ENCODE measurements at places on chromosomes 7 and 10. TPM values are rescaled to one million over a fixed set of nuclear protein-coding genes. Genes with fewer than 3 reads are reported as not detected.

The CALD1 gene
- total RNA-seq, result 313 TPM

The CNPY4 gene
- total RNA-seq, result 33.7 TPM

The FOXI2 gene
- not detected for total RNA-seq

The PRSS37 gene
- not detected for total RNA-seq

The DMBT1 gene
- not detected for total RNA-seq

The COL13A1 gene
- total RNA-seq, result 47.5 TPM

The LLCFC1 gene
- total RNA-seq, result not detected

The POM121 gene
- total RNA-seq, result 46.8 TPM

The C10orf67 gene
- not detected for total RNA-seq

The RBM20 gene
- total RNA-seq, result not detected

The PDGFA gene
- 68.1 TPM for total RNA-seq
